ENCODE measurements at places on chromosomes 5 and 9.

DNA sequence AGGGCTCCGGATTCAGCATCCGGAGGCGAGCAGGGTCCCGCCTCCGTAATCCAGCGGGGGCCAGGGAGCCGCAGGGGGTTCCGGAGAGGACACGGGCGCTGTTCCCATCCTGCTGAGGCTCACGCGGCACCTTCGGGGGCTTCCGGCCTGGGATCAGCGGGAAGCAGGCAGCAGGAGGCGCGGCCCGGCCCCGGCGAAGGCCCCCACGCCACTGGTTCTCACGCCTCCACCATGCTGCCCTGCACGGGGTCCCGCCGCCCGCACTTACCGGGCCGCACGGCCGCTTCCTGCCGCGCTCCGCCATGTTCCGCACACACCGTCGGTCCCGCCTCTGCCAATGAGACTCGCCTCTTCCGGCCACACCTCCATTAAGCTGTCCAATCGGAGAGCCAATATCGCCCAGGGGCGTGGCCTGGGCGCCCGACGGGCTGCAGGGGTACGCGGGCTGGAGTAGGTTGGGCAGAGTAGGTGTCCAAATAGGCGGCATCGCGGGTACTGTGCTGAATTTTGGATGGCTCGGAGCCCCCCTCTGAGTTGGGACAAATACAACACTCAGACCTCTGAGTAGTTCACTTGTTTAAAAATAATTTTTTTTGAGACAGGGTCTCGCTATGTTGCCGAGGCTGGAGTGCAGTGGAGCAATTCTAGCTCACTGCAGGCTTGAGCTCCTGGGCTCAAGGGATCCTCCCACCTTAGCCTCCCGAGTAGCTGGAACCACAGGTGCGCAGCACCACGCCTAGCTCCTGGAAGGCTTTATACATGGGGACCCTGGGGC, at the start of gene SPOUT1:
Gene SPOUT1, minus strand, starts transcription at position 318 of the 775 bp plus-strand sequence. Its CDS starts 14 bp downstream, at position 304.
- DNase-seq: peak; percentile 86

- DNase-seq: no peak
These were observed 186.7 kb downstream of the FAM170A start for GRCh38 chr5:119816055-119816454.

- no peak for DNase-seq
These were observed 11.5 kb upstream of the SSBP2 start for GRCh38 chr5:81762401-81762800.

DNA sequence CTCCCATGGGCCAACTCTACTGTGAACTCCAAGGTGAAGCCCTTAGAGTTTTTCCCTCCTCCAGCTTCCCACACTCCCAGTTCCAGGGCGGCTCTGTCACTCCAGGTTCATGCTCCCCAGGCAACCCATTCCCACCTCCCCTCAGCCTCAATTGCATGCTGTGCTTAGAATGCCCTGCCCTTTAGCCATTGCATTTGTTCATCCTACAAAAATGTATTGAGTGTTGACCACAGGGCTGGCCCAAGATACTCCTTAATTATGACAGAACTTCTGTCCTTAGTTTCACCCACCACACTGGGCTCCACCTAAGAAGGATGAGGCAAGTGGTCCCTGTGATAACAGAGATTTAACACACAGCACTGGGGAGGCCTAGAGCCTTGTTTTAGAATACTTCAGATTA, 236.1 kb downstream of the ADAMTSL1 start:
- no peak for DNase-seq

- DNase-seq: no peak
These were observed 42.5 kb upstream of the SH3PXD2B start for GRCh38 chr5:172496671-172497371.

DNA sequence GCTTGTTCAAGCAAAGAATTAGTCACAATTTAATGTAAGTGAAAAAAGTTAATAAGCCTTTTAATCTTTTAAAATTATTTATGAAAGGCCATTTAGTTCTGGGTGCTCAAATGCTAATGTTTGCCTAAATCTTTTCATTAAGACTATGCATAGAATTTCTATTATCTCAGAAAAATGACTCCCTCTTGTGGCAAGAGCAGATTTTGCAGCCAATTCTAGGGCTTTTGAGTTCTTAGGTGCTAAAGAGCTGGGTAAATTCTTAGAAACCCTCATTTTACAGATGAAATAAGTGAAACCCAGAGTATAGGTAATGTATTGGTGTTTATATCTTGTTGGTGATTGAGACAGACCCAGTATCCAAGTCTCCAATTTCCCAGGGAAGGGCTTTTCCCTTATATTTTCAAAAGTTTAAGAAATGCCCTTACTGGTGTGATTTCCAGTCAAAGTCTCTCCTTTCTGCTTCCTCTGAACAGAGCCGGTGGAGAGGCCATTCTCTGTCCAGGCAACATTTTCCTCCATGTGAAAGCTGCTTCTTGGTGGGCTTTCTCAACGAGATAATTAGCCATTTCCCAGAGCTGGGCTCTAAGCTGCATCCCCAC, 24.1 kb upstream of the PCSK5 start:
- no peak for DNase-seq

- no peak for DNase-seq
These were observed 6.0 kb downstream of the RALGDS start for GRCh38 chr9:133114886-133115603.

DNA sequence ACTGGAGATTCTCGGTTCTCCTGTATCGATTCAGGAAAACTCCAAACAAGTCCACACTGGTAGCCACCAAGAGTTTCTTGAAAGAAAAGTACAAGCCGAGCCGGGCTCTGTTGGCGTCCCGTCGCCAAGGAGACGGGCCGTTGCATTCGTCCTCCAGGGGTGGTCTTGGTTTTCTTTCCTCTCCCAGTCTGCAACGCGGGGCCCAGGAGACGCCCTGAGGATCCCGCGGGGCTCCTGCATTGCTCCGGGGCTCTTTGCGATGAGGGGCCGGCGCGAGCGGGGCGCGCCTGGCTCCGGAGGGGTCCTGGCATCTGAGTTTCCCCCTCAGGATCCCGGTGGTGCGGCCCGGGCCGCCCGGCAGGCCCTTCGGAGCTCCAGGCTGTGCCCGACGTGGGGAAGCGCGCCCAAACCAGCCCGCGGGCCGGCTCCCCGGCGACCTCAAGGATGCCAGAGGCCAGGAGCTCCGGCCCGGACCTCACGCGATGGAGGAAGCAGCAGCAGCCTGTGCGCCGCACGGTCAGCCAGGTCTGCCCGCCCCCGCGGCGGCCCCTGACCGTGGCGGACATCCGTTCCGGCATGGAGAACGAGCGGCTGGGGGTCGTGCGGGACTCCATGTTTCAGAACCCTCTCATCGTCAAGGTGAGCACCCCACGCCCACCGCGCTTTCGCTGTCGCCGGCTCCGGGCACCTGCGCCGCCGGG, at the start of gene CFAP77:
Gene CFAP77, plus strand, starts transcription at position 384 of the 701 bp plus-strand sequence. Its CDS starts 61 bp downstream, at position 445.
- DNase-seq: no peak

DNA sequence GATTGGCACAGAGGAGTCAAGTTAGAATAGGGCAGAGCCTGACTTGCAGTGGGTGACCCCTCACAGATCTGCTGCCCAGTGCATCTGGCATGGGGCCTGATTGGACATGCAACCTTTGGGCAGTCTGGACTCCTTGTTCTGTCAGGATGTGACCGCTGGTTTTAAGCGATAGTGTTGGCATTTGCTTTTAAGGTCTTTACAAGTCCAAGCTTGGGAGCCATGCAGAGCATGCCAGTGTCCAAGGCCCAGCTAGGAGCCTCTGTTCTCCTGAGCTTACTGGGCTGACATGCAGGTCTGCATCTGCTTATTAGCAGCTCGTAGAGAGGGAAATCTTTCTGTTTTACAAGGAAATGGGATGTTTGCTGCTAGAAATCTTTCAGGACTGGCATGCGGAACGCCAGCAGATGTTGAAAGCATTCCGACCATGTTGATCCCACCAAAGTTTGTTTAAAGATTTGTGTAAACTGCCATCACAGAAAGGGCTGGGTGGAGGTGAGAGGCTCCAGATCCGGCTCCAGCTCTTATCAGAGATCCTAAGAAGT, 27.5 kb downstream of the GADD45G start:
- DNase-seq: no peak

DNA sequence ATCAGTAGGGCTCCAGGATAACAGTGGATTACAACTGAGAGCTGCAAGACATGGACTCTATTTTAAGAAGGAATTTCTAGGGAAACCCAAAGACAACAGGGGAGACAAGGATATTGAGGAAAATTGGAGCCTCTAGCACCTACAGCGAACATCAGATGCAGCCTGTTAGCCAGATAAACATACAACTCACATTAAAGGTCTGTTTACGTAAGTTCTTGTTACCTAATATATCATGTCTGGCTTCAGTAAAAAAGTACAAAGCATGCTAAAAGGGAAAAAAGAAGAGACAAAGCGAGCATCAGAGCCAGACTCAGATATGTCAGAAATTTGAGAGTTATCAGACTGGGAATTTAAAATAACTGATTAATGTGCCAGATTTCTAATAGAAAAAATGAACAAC, 17.2 kb downstream of the GNPDA1 start:
- no peak for DNase-seq

GRCh38 chr5:132059696-132060500, 557 bp upstream of the IL3 start:
- no peak for DNase-seq

DNA sequence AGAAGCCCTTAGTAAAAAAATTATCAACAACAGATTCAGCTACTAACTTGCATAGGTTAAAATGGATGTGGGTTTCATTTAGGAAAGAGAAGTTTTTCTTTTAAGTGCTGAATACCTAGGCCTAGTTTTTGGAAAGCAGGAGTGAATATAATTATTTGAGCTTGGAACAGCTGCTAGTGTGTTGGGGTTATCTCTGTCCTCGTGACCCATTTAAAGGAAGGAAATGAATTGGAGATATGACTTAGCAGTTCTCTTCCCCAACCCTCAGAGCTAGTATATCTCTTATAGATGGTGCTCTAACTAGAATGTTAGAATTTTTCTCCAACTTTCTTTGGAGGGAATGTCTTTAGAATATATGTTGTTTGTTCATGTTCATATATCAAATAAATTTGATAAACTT, 38.6 kb downstream of the ZNF366 start:
- no peak for DNase-seq

GRCh38 chr5:168607946-168608345, 28.8 kb upstream of the PANK3 start:
- no peak for DNase-seq

DNA sequence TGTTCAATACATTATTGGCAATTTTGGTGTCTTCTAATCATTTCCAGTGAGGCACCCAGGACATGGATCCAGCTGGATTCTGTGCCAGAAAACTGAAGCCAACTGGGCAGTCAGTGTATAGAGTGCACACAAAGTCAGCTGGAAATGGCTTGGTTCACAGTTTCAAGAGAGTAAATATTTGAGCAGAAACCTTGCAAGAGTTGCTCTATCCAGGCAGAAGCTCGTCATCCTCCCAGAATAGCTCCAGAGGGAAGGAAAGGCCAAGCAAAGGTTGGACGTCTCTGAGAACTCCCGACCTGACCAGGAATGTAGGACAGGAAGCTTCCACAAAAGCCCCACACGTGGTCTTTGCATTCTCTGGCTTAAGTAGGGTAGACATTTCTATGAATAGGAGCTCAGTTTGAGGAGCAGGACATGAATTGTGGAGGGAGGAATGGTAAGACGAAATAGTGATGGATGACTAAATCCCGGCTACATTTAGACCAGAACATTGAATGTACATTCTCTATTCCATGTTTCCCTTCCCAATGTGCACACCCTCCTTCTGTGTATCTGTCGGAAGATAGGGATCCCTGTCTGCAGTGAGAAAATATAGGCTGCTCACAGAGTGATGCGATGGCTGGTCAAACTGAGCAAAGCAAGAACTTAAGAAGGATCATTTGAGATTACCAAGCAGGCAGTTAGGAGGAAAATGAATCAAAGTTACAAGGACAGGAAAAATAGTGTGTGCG, 72.7 kb upstream of the FCN2 start:
- no peak for DNase-seq

- DNase-seq: no peak
These were observed 201.4 kb upstream of the RASEF start for GRCh38 chr9:83264315-83264714.

DNA sequence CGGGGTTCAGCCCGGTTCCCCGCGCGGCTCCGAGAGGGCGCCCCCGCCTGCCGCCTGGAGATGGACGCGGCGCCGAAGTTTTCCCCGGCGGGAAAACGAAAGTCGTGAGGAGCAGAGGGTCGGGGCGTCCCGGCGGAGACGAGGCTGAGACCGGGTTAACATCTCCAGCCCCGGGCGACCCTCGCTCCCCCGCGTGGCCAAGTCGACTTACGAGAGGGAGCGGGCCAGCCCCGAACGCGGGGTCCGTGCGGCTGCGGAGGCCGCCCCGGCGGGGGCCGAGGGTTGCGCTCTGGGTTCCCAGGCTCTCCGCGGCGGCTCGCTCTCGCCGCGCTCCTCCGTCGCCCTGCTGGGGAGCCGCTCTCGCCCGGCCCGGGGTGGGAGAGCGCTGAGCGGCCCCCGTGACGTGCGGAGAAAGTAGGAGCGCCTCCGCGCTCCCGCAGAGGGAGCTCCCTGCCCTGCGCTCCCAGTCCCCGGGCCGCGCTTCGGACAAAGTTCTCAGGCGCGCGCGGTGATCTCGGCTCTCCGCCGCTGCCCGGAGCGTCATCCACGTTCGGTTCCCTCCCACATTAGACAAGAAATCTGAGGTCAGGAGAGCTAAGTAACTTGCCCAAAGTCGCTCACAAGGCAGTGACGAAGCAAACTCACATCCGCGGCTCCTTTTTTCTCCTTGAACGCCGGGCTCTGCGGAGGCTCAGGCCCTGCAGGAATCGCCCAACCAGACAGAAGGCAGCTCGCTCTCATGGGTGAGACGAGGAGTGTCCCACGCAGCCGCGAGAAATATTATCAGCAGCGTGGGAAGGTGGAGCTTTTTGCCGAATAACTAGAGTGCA, 1.2 kb upstream of the GCNT4 start:
- peak; percentile 27 for DNase-seq

DNA sequence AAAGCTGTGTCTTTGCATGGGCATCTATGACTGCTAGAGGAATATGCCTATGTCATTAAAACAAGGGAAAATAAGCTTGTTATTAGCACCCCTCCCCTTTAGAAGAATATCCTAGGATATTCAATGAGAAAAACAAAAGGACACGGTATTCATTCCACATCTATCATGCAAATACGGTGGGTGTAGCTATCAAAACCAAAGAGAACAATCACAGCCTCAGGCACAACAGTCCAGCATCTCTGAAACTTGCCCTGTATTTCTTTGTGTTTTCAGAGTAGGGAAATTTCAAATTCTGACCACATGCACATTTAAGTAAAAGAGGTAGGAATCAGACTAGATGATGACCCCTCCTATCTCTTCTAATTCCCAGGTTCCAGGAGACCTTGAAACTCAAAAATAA, 209.9 kb downstream of the EFNA5 start:
- DNase-seq: no peak

GRCh38 chr9:97840521-97840920, 12.5 kb upstream of the FOXE1 start:
- DNase-seq: no peak

GRCh38 chr9:104948277-104948676, 20.3 kb upstream of the ABCA1 start:
- no peak for DNase-seq

DNA sequence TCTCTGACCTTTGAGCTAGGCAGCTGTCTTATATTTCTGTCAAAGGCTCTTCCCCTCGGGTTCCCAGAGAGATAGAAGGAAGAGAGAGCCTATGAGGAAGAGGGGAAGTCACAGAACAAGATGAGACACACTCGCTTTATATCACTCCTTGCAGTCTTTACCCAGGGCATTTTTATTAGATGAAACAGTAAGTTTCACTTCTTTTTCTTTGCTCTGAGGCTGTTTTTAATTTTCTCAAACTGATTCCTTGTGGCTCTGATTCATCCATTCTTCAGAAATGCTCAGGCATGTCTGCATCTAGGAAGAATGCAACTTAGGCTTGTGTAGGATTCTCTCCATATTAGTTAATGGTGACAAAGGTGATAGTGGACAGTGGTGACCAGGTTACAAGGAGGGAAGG, 132.9 kb upstream of the CHD1 start:
- DNase-seq: no peak

- DNase-seq: no peak
These were observed 25.2 kb upstream of the TNFAIP8 start for GRCh38 chr5:119330367-119331183.
